ENCODE measurements at places on chromosomes 5 and 9. TPM values are rescaled to one million over a fixed set of nuclear protein-coding genes. Genes with fewer than 3 reads are reported as not detected.

The SH3RF2 gene
- 0.57 TPM for total RNA-seq

The TMEFF1 gene
- total RNA-seq: 1.1 TPM

The CARTPT gene
- total RNA-seq: not detected

The JAKMIP2 gene
- total RNA-seq: 4.1 TPM

The KIF2A gene
- 285 TPM for total RNA-seq

The CD274 gene
- 36.7 TPM for total RNA-seq

The BARHL1 gene
- total RNA-seq: not detected

The PLAC8L1 gene
- total RNA-seq: 0.74 TPM

The NOP16 gene
- total RNA-seq: 79.6 TPM

The PCDHB12 gene
- total RNA-seq: not detected

The IFNA13 gene
- not detected for total RNA-seq

The ZBED3 gene
- 0.48 TPM for total RNA-seq

The STC2 gene
- 22.8 TPM for total RNA-seq

The FCHO2 gene
- 1.6 TPM for total RNA-seq
